ENCODE measurements at places on chromosomes 3 and 15.

- no peak for DNase-seq
Observed at GRCh38 chr3:126713199-126713598, 9.2 kb downstream of the CHCHD6 start.

- DNase-seq, result no peak
Observed at GRCh38 chr15:31045606-31046005, 54.2 kb upstream of the MTMR10 start.

DNA sequence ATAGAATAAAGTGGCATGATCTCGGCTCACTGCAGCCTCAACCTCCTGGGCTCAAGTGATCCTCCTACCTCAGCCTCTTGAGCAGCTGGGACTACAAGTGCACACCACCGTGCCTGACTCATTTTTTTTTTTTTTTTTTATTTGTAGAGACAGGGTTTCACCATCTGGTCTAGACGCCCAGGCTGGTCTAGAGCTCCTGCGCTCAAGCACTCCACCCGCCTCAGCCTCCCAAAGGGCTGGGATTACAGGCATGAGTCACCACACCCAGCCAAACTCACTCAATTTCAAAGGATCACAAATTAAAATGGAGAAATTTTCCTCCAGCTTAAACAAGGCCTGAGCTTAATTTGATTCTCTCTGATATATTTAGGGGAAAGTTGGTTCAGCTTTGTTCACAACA is 27.3 kb upstream of the NMB start:
- DNase-seq, result no peak

DNA sequence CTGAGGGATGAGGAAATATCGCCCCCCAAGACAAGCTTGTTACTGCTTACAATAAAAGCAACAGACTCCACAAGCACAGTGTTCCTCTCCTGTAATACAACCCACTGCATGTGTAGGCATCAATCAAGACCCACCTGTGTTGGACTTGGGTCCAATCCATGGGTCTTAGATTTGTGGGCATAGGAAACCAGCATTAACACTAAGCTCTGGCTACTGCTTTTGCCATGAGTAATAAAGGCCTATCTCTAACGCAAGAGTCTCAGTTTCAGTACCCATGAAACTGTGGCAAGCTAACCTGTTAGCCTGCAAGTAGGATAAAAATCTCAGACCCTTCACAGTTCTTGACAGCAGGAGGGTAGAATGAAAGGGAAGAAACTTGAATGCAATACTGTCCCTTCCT is 5.2 kb upstream of the EIF1B start:
- DNase-seq, result no peak

GRCh38 chr3:73485877-73486330 is 138.8 kb downstream of the PDZRN3 start:
- DNase-seq, result no peak

DNA sequence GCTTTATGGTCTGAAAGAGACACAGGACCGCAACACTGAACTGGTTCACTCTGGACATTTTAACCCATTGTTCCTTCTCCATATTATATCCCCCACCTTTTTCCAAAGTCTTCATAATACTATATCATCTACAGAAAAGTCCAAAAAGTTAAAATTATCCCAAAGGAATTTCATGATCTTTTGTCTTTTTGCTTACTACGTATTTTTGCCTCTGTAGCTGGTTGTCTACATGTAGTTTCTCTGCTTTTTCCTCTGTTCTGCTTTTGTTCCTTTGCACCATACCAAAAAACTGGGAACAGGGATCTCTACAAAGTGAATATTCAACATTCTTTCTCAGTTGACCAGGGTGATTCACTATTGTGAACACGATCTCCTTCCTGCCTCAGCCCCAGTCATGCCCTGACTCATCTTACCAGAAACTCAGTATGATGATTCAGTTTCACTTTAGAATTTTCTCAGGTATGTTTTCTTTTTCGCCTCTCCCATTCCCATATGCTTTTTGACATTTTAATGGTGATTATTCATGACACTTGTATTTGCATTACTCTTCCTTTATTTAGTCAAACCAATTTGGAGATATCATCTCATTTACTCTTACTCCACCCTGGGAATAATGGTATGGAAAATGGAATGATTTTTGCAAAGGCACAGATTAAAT is 14.5 kb downstream of the EMC4 start:
- peak; percentile 70 for DNase-seq

DNA sequence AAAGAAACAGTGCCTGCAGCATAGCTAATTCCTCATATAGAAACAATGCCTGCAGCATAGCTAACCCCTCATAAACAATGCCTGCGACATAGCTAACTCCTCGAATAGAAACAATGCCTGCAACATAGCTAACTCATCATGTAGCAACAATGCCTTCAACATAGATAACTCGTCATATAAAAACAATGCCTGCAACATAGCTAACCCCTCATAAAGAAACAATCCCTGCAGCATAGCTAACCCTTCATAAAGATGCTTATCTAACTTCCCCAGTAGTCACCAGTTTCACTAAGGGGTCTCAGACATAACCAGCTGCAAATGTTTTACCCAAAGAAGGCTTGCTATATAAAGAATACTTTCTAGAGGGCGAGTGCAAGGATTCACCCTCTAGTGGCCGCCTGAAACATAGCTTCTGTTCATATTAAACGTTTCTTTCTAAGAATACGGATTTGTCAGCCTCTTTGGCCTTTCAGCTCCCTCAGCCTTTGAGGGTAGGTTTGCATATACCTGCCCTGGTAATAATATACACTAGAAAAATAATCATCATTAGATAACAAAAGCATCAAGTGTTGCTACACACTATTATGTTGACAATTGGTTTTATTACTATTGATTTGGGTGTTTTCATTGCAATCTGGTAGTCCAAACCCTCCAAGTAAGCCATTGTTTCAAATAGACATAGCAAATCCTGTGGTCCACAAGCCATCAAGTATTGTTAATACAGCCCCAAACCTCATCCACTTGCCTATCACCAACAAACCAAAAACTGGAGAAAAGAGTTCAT is 44.4 kb upstream of the FAN1 start:
- DNase-seq, result peak; percentile 17

GRCh38 chr3:12312010-12312409 is 23.1 kb downstream of the PPARG start:
- DNase-seq, result no peak

- no peak for DNase-seq
Observed at GRCh38 chr15:23484870-23485269, 37.8 kb upstream of the GOLGA6L2 start.

DNA sequence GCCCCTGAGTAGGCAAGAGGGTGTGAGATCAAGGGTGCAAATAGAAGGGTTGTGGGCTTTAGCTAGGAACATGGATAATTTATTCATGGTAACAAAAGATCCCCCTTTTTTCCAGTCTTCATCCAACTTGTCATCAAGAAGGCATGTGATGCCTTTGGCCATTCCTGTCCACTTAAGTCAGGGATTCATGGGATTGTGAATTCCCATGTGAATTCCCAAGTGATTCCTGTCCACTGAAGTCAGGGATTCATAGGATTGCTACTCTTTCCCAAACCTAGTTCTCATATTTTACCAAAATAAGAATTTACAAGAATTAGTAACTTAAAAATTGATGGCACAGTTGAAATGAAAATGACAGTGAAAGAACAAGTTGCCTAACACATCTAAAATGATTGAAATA is 40.8 kb downstream of the HMG20A start:
- DNase-seq, result no peak

- DNase-seq, result peak; percentile 100
Observed at GRCh38 chr3:194592798-194593752, 40.1 kb downstream of the TMEM44 start.

DNA sequence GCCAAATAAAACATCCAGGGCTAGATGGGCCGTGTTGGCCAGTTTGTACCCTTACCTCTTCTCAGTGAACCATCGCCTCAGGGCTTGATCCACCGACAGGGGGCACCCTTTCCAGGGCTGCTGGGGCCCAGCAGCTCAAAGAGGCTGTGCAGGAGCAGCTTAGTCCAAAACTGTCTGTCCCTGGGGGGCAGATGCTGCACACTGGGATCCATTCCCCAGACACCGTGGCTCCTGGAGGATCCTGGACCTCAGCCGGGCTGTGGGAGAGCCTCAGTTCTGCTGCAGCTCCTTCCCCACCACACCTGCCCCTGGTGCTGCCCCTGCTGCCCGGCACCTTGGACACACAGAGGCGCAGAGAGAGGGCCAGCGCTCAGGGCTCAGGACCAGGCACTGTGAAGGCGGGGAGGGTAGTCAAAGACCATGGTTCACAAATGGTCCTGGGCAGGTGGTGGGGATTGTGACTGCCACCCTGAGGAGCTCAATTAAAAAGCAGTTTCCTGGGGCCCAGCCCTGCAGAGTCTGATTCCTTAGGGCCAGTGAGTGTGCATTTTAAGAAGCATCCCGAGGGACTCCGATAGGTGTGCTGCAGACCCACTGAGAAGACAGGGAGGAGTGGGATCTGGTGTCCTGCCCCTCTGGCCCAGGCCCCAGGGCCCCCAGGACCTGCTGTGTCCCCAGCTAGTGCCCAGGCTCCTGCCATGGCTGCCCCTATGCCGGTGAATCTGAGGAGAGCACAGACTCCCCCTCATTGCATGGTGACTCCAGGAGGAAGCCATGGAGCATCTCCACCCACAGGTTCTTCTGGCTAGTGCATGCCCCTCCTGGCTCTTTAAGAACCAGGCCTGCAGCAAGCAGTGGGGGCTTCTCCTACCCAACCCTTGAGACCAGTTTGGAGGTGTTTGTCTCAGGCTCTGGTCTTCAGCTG is 86.5 kb upstream of the PRR20G start:
- DNase-seq, result no peak

GRCh38 chr15:80609512-80609946 is 85.6 kb upstream of the ABHD17C start:
- DNase-seq, result no peak

- DNase-seq, result no peak
Observed at GRCh38 chr15:66233487-66234415, 19.8 kb downstream of the MEGF11 start.

GRCh38 chr3:101784855-101785613 is 6.0 kb downstream of the NXPE3 start:
- DNase-seq, result no peak

- DNase-seq, result no peak
Observed at GRCh38 chr3:77326586-77326985, 286.7 kb downstream of the ROBO2 start.

DNA sequence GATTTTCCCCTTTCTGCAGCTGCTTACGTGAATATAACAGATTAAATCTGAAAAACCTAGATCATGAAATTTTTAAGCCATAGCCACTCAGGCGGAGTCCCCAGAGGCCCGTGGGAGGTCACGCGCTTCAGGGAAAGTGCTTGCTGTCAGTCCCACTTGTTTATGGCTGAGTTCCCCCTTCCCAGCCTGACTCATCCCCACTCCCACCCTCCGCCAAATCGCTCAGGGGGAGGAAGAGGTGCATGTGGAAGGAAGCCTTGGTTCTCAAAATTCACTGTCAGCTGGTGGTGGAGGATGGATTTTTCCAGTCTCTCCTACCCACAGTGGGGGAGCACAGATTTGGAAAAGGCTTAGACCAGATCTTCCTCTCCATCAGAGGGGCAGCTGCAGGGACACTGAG is 67.4 kb downstream of the CORO2B start:
- DNase-seq, result no peak

GRCh38 chr3:133578548-133579191 is 5.2 kb downstream of the CDV3 start:
- DNase-seq, result no peak

DNA sequence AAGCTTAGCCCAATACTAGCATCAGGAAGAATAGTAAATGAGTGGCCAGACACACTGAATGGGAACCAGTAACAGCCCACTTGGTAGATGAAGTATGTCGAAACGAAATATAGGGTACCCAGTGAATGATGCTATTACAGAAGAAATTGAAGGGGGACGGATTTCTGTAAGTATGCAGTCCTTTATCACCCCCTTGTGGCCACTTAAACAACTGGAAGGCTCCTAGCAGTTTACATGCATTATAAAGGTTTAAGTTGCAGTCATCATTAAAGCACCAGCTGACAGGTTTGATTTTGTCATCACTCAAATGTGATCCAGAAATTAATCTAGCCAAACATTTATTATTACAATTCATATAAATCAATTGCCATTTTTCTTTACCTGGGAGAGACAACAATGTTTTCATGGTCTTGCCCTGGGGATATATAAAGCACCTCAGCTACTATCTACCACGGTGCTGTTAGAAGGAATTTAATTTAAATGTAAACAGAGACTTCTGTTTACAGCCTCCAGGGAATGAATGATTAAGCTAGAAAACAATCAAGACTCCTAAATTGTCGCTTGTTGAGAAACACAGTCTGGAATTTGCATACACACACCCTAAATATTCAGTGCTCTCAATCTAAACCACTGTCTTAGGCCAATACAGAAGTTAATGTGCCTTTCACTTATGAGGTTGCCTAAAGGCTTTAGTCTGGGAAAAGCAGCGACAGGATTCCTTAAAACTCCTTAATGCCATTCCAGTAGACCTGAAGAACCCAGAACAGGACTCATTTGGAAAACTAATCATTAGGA is 7.8 kb downstream of the EIF1B start:
- DNase-seq, result peak; percentile 28

DNA sequence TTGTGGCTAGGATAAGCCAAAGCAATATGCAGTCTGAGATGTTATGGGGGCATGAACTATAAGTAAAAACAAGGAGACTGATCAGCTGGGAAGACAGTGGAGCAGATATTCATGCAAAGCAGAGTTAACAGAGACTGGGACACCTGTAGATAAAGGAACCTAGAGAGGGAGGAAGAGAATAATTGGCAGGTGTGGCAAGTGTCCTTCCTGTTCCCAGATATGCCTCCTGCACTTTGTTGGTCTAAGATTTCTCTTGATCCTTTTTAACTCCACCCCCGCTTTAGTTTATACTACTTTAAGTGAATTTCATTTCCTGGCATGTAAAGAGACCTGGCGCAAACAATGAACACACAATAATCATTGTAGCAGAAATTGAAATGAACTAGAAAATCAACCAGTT is 169.4 kb downstream of the CNTN6 start:
- no peak for DNase-seq

- no peak for DNase-seq
Observed at GRCh38 chr15:27237319-27237939, 266.4 kb downstream of the GABRG3 start.

- no peak for DNase-seq
Observed at GRCh38 chr3:25405335-25405734, 22.7 kb upstream of the RARB start.

- DNase-seq, result peak; percentile 46
Observed at GRCh38 chr3:131688370-131688769, 185.6 kb upstream of the MRPL3 start.

GRCh38 chr3:94130690-94131089 is 67.8 kb downstream of the NSUN3 start:
- DNase-seq, result no peak

DNA sequence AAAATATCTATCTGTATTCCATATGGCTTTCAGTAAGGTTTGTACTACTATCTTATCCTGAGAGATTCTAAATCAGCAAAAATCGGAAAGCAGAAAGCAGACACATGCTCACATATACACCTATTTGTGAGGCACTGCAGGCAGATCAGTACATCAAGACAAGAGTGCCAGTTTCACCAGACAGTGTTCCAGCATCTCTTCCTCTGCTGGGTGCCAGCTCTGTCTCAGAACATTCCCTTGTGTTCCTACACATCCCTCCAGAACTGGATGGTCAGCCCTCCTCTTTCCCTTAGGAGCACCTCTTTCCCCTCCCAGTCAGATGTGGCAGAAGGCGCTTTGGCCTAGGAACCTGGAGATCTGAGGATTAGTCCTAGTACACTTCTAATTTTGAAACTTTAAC is 121.3 kb upstream of the IL12A start:
- no peak for DNase-seq

GRCh38 chr3:21750080-21750696 is 822 bp downstream of the ZNF385D start:
- DNase-seq, result no peak
